COLO829 (cell line): ENCODE measurements at places on chromosomes 3 and 15.

DNA sequence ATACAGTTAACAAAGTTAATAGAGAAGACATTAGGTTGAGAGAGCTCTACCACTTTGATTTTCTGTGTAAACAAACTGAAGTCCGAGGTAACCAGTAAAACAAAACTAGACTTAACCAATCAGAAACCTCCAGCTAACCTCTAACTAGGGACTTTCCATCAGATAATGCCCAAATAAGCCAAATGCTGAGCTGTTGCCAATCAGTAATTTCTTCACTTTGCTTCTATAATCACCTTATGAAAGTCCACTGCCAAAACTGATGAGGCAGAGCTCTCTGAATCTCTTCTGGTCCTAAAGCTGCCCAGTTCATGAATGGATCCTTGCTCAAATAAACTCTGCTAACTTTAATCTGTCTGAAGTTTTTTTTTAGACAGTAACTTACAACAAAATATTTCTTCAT, 448.0 kb upstream of the NECTIN3 start:
- DNase-seq: no peak

- no peak for DNase-seq
These were observed 227.4 kb upstream of the AZI2 start for GRCh38 chr3:28575746-28576613.

DNA sequence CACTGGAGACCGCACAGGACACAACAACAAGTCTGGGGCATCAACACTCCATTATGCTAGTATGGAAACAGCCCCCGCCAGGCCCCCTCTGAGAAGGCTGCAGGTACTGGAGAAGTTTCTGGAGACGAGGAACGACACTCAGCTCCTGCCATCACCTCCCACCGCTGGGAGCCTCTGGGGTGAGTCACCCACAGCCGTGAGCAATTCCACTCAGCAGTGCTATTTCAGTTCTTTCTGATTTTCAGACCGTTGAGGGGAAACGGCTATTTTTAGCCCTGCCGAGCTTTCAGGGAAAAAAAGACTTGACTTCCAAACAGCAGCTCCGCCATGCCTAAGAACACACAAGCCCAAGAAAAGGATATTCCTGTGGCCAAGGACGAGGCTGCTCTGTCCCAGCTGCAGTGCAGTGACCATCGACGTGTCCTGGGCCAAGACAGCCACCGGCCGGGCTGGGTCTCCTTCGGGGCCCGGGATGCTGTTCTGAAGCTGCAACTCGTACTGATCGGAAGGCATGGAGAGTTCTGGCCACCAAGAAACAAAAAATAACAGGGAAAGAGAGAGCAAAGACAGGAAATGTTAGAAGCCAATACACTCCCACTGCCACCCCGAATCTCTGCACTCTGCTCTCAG, 40.8 kb downstream of the NUP210 start:
- no peak for DNase-seq

- DNase-seq: no peak
These were observed 53.1 kb downstream of the SLC30A4 start for GRCh38 chr15:45469441-45469840.

- DNase-seq: peak; percentile 7
These were observed 306.3 kb downstream of the ZPLD1 start for GRCh38 chr3:102741105-102741504.

DNA sequence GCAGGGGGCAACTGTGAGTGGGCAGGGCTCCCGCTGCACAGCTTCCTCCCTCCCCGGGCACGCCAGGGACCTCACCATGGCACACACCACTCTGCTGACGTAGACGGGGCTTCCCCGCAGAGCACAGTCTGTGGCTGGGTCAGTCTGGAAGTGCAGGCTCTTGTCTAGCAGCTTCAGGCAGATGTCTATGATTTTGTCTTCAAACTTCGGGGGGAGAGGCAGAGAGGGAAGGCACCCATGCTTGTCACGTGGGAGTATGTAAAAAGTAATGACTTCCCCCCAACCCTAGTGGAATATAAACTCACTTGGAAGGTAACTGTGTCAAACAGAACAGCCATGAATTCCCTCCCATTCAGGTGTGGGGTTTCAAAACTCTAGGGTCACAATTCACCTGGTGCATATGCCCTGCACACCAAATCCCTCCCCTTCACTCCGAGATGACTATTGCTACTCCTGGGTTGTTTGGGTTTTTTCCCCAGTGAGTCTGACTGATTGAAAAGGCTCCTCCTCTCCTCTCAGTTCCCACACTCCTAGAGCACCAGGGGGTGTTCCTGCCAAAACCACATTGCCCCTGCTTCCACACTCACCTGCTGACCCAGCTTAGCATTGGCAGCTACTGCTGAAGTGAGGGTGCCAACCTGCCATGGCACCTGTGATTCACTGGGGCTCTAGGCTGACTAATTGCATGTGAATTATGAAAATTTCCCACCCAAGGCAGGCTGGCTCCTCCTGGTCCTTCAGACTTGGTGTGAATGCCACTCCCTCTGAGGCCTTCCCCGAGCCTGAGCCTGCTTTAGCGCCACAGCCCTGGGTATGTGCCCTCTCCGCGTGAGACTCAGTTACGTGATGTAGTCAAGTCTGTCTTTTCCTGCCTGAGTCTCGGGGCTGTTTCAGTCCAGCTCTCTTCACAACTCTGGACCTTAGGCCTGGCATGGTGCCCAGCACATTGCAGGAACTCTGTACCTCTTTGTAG, 13.0 kb downstream of the TGM5 start:
- DNase-seq: no peak

DNA sequence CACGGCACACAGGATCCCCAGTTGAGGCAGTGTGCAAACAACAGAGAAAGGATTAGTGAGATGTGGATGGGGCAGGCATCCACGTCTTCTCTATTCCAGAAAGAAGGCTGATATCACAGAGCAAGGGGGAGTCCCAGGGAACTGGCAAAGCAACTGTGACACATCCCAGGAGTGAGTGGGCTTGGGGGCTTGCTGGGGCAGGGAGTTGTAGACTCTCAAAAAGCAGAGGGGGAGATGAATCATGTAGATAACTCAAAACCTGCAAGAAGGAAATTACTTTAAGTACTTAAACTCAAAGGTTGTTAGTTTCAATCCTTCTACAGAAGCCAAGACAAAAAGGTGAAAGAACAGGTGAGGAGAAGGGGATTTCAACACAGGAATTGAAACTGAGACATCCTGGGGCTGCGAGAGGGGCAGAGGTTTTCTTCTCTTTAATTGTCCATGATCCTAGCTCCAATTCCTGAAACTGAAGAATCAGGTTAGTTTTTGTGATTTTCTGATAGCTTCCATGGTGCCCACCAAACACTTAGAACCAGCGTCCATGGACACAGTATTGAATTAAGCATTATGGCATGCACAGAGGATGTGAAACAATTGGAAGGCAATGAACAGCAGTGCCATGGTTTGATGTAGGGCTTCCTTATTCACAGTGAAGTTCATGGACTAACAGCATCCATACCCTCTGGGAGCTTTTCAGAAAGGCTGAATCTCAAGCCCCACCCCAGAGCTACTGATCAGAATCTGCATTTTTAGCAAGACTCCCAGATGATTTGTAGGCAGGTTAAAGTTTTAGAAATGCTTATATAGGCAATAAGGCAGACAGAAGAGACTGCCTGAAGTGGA, 52.0 kb downstream of the CCR3 start:
- DNase-seq: no peak

- no peak for DNase-seq
These were observed 3.0 kb downstream of the SELENOT start for GRCh38 chr3:150605998-150606641.

GRCh38 chr3:97306226-97306625, 458.3 kb upstream of the ARL6 start:
- DNase-seq: no peak

GRCh38 chr3:143848704-143849103, 436 bp upstream of the SLC9A9 start:
- DNase-seq: no peak

- DNase-seq: no peak
These were observed 404.0 kb upstream of the WNT5A start for GRCh38 chr3:55891106-55891505.

- no peak for DNase-seq
These were observed 161.5 kb upstream of the KBTBD8 start for GRCh38 chr3:66836363-66837152.

DNA sequence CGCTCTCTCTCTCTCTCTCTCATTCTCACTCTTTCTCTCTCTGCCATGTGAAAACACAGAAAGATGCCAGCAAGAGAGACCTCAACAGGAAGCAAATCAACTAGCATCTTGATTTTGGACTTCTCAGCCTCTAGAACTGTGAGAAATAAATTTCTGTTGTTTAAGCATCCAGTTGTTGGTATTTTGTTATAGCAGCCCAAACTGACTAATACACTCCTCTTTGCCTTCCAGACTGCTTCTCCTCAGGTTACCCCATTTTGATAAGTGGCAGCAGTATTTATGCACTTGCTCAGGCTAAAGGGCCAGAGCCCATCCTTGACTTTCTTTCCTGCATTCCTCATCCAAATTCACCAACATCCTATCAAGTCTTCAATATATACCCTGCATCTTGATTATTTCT, 76.6 kb upstream of the NANOGP8 start:
- DNase-seq: no peak

- DNase-seq: peak; percentile 58
These were observed 16.3 kb upstream of the JMJD7 start for GRCh38 chr15:41811432-41812195.

DNA sequence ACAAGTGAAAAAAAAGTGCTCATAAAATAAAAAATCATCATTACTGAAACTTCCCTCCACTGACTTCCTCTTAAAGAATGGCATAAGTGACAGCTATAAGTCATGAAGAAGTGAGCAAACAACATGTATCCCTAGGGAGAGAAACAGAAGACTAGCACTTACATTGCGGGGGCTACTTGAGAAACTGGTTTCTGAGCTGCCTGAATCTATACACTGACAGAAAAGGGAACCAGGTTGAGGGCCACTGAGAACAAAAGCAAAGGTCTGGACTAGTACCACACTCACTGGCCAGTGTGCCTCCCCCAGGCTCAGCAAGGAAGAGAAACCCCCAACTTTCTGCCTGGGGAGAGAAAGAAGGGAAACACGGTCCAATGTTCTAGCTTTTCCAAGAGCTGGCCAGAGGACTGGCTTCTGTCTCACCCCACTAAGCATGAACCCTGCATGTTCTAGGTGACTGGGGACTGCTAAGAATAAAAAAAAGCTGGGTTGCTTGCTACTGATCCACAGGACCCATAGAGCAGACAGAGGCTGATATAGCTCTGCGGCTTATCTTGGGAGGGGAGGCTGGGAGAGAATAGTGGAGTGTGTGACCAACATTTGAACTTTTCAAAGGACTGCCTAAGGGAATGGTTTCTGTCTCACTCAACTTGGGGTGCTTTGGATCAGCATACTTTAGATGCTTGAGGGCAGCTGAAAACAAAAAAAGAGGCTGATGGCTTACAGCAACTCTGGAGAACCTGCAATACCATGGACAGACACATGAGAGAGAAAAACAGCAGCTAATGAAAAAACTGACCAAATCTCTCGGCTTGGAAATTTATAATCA, 8.1 kb downstream of the RAD18 start:
- no peak for DNase-seq

- DNase-seq: no peak
These were observed 102.8 kb downstream of the TBC1D2B start for GRCh38 chr15:77974416-77975331.

DNA sequence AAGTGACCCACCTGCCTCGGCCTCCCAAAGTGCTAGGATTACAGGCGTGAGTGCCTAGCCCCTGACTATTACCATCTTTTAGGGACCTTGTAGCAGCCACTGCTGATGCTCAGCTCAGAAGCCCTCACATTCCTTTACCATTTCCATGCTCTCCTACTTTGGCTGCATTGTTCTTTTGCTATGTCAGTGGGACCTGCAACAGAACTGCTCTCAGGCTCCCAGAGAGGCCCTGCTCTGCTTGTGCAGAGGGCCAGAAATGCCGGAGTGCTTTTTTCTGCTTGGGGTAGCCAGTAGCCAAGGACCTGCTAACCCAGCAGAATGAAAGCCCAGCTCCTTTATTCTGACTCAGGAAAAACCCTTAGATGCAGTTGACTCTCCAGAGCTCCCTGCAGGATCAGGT, 18.3 kb upstream of the PROK2 start:
- no peak for DNase-seq

GRCh38 chr3:110974902-110975301, 96.7 kb upstream of the NECTIN3 start:
- DNase-seq: no peak

DNA sequence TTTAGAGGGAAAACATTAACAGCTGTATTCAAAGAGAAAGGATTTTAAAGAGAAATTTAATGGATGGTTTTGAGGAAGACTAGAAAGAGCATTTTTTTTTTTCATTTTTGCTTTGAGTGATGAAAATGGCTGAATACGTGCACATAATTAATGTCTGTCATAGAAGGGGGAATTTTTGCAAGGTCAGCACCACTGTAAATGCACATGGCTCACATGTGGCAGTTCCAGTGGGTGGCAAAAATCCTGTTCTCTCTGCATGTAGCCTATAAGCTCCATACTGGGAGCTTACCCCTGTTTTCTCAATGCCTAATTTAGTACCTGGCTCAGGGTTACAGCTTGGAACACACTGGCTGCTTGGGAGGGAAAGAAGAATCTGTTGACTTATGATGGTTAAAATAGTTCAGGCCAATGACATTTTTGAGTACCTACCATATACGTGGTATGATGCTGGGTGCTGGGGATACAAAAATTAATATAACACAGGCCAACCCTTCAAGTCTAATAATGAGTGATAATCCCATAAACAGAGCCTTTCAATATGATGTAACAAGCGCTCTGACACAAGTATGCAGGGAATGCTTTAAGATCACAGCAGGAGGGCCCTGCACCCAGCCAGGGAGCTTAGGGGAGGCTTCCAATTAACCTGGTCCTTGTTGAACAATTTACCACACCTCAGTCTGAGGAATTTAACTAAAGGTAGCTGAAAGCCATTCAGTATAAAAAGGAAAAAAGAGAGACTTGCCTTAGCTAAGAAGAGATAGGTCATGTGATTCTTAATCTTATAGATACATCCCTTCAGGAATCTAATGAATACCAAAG, 33.0 kb downstream of the HSPBAP1 start:
- no peak for DNase-seq

DNA sequence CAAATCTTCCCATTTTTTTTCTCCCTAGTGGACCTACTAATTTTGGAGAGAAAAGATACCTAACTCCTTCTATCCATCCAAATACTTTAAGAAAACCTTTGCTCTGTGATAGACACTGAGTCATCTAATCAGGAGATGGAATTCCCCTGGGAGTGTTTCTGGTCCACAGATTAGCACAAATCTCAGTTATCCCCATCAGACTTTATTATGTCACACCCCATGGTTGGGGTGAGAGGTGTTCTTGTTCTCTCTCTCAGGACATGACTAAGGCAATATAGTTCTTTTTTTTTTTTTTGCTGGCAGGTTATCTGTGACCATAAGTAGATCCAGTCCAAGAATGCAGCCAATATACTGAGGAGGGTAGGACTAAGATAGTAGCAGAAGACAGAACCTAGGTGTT, 15.8 kb downstream of the SLC9A9 start:
- DNase-seq: no peak

GRCh38 chr15:51621936-51622603, 501 bp downstream of the DMXL2 start:
- DNase-seq: no peak
